ENCODE measurements at places on chromosomes 7 and 10. TPM values are rescaled to one million over a fixed set of nuclear protein-coding genes. Genes with fewer than 3 reads are reported as not detected.

Gene ZNF37A
- total RNA-seq: 11.8 TPM

Gene TBX20
- not detected for total RNA-seq

DNA sequence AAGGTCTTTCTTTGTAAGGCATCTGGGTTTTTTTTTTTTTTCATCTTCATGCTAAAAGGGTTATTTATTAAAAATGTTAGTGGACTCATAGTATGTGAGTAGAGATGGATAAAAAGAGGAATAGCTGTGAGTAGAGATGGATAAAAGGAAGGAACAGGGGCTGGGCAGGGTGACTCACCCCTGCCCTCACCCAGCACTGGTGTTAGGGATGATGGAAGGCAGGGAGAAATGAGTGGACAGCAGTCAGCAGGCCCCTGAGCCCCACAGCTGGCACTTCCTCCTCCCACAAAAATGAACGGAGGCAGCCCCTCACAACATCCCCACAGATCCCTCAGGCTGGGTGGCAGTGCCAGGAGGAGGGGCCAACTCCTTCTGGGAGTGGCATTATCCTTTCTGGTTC is 39.3 kb downstream of the ANTXRL start:
- DNase-seq: no peak

- DNase-seq: no peak
Observed at GRCh38 chr7:21757537-21758282, 188.0 kb downstream of the CDCA7L start.

DNA sequence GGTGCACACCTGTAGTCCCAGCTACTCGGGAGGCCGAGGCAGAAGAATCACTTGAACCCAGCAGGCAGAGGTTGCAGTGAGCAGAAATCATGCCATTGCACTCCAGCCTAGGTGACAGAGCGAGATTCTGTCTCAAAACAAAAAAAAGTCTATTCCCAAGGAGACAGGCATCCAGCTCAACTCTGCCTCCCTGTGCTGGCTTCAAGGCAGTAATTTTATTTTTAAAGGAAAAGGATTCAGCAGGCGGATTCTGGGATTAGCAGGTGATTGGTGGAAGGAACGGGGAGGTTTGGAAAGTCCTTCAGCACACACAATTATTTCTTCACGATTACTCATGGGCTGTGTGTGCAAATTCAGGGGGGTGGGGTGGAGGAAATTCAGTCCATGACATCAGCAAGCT is 242.9 kb downstream of the PAXIP1 start:
- no peak for DNase-seq

- DNase-seq: no peak
Observed at GRCh38 chr7:135425036-135425435, 84.9 kb downstream of the CNOT4 start.

DNA sequence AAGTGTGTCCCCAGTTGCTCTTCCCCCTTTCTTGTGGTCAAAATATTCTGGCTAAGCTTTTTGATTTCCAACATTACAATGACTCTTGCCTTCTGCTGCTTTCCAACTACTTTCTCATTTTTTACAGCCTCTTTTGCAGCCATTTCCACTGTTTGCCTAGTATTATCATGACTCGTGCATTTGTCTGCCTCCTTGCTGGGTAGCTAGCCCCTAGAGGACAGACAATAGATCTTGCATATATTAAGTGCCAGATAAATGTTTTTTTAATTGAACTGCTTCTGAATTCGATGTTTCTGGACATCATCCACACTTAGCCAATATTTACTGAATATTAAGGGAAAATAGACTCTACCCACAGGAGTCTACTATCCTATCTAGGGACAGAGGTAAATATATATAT is 124.5 kb downstream of the POU6F2 start:
- no peak for DNase-seq
